ENCODE measurements at places on chromosomes 3 and 15. TPM values are rescaled to one million over a fixed set of nuclear protein-coding genes. Genes with fewer than 3 reads are reported as not detected.

GRCh38 chr15:67305506-67305905 lies 50.9 kb downstream of the IQCH start:
- DNase-seq, result no peak

Gene HIGD2B
- not detected for polyA plus RNA-seq

Gene FBXO40
- polyA plus RNA-seq, result not detected

Gene CEMIP
- polyA plus RNA-seq, result not detected

DNA sequence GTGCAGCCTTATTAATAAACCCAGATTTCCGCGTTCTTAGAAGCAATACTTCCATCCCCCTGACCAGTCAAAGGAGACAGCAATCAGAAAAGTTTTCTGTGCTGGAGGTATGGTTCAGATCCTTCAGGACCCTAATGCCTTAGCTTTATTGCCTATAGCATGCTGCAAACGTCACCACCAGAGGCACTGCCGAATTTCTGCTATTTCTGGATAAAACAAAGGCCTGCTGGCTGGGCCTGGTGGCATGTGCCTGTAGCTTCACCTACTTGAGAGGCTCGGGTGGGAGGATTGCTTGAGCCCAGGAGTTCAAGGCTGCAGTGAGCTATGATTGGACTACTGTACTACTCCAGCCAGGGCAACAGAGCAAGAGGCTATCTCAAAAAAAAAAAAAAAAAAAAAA lies 407.2 kb downstream of the FOXP1 start:
- DNase-seq, result no peak

DNA sequence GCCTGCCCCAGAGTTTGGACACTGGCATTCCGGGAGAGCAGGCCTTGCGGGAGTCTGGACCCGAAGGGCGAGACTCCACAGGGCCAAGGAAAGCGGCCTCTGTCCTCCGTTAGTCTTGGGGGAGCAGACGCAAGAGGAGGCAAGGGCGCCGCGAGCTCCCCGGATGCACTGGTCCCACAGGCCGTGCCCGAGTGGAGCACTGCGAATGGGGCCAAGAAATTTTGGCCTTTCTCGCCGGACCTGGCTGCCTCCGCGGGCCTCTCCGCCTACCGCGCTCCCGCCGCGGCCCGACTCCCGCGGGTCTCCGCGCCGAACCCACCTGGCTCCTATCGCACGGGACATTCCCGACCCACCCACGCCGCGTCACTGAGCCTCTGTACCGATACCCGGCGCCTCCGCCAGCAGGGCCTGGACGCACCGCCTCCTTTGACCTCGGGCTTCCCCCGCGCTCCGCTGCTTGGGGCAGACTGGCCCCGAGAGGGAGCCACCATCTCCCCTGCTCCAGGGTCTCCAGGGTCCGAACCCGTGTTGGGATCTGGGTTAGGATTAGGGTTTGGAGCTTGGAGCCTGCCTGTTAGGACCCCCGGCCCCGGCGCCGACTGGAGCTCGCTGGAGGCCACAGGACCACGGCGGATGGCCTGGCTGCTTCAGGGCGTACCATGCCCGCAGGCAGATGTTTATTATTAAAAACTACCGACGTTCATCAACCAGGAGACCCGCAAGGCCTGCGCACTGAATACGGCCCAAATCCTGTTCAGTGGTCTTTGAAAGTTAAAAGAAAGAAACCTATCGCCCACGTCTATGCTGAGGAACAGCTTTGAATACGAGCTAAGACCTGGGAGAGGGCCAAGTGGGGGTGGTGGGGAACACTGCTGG lies 11.7 kb downstream of the SHOX2 start:
- peak; percentile 34 for DNase-seq
